ENCODE measurements at places on chromosomes 12 and 14.

DNA sequence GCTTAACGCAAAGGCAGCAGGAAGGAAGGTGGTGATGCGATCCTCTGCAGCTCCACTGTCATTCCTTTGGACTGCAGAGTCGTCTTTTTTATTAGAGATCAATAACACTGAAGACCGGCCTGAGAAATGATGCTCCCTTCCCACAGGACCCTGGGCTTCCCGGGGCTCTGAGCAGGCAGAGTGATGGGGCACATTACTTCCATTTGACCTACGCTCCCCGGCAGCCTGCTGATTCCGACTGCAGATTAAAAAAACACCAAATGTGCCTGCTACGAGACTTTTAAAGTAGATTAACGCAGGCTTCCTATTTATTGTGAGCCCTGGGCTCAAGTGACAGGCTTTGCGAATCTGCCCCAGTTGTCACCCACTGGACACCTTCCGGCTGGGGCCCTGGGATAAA, 37.5 kb downstream of the KCNA1 start:
- no peak overlapping the region for H3K27ac ChIP-seq
- no peak for DNase-seq
- H3K27me3 ChIP-seq = no peaks in the 10 kb centered on the region
- H3K4me3 ChIP-seq = no peak overlapping the region

DNA sequence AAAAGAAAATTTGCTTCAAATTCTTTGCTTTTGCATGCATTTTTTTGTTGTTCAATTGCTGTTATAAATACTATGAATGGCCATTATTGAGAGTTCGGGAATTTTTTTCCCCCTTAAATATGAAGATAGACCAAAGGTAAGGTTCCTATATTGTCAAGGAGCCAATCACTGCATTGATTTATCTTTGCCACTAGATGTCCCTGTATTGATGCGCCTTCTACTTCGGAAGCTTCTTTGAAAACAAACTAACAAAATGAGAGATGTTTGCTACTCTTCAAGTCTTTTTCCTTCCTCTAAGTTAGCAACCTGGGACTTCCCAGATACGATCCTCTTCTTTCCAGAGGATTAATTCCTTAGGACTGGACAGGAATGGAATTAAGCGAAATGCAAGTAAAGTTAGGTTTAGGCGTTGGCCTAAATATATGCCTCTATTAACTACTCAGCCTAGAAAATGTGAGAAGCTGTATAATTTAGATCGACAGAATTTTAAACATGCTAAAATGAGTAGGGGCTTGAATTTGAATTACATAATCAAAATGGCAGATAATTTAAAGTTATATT, 318.1 kb downstream of the AEBP2 start:
- H3K27ac ChIP-seq = no peak overlapping the region
- no peak for DNase-seq
- H3K4me3 ChIP-seq = no peak overlapping the region

DNA sequence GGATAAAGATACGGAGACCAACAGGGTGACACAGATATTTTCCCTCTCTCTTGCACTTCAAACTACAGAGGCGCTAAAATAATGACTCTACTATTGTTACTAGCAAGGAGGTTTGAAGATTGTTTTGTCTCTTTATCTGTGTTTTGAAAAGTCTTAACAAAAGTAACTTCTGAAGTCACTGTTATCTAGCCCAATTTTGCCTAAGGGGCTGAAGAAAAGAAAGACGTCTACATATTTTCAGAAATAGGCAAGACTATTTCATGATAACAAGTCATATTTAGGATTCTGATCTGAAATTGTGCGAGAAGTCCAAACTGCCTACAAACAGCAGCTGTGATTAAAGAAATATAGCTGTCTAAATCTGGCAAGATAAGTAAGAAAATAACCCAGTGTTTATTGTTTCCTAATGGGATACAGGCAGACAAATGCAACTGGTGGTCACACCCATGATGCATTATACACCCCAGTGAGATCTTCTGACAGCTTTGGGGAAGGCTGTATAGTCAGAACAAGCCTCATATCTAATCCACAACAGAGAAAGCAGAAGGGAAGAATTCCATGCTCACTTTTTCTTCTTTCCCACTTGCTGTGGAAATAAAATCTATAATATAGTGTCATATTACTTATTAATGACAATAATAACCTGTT, 226.9 kb upstream of the ARID2 start:
- no peak overlapping the region for H3K4me3 ChIP-seq
- H3K36me3 ChIP-seq = no peaks in the 10 kb centered on the region
- DNase-seq = no peak
- no peaks in the 10 kb centered on the region for H3K4me1 ChIP-seq
- no peaks in the 10 kb centered on the region for H3K27me3 ChIP-seq

DNA sequence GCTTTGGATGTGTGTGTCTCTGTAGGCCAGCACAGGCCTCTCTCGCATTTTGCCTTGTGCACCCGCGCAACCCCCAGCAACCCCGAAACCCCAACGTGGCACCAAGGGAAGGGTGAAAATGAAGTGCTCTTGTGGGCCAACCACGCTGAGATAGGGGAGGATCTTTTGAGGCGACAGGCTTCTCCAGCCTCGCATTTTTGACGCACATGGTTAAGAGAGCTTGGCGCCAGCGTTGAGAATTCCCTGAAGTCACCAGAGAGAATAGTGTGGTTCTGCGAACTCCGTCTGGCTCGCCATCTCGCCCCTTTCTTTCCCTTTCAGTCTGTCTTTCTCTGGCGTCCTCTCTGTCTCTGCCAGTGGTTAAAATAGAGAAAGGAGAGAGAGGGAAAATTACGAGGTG, 1.9 kb upstream of the TBX3 start:
- H3K4me1 ChIP-seq = peaks cover 12% of the 10 kb centered on the region
- DNase-seq = no peak
- peaks cover 80% of the 10 kb centered on the region for H3K27me3 ChIP-seq
- no peaks in the 10 kb centered on the region for H3K36me3 ChIP-seq
- H3K4me3 ChIP-seq = no peak overlapping the region

DNA sequence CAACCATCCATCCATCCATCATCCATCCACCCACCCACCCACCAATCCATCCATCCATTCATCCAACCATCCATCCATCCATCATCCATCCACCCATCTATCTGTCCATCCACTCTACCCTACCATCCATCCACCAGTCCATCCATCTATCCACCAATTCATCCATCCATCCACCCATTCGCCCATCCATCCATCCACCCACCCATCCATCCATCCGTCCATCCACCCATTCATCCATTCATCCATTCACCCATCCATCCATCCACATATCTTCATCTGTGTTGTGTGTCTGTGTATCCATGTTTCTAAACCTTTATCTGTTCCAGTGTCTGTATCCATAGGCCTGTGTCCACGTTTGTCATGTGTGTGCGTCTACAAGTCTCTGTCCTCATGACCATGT, 9.9 kb downstream of the HNF1A start:
- H3K4me3 ChIP-seq = no peak overlapping the region
- H3K27me3 ChIP-seq = no peaks in the 10 kb centered on the region
- no peaks in the 10 kb centered on the region for H3K36me3 ChIP-seq
- H3K27ac ChIP-seq = no peak overlapping the region
- peaks cover 2% of the 10 kb centered on the region for H3K4me1 ChIP-seq
- no peak for DNase-seq

Data from iPS DF 6.9 (cell line).